Esophagus squamous epithelium (tissue), 5 donors: ENCODE measurements at places on chromosomes 7 and 10. TPM values are rescaled to one million over a fixed set of nuclear protein-coding genes. Genes with fewer than 3 reads are reported as not detected.

ZMIZ2 gene
- 18.1 TPM for total RNA-seq

CFAP69 gene
- 1.8 TPM for total RNA-seq

TUBAL3 gene
- total RNA-seq = not detected

INTS15 gene
- 21.9 TPM for total RNA-seq

CPA4 gene
- 5.3 TPM for total RNA-seq

GPRIN2 gene
- total RNA-seq = 7.6 TPM

TDRD1 gene
- total RNA-seq = not detected

TMEM106B gene
- 17.7 TPM for total RNA-seq

TEX36 gene
- total RNA-seq = not detected

DYNC1I1 gene
- 2.5 TPM for total RNA-seq

GIMAP2 gene
- 9.5 TPM for total RNA-seq

VSIR gene
- 34.1 TPM for total RNA-seq

GNAT3 gene
- not detected for total RNA-seq

CYP26A1 gene
- total RNA-seq = not detected

ANKRD26 gene
- total RNA-seq = 4.4 TPM

MYO1G gene
- 1.4 TPM for total RNA-seq

GRID1 gene
- total RNA-seq = 0.76 TPM

EXOSC1 gene
- 27.8 TPM for total RNA-seq

NUTM2E gene
- not detected for total RNA-seq

SORCS3 gene
- not detected for total RNA-seq

SPDYE2 gene
- not detected for total RNA-seq

SPDYE6 gene
- total RNA-seq = not detected

LRRC17 gene
- not detected for total RNA-seq

AKR1B15 gene
- 6.8 TPM for total RNA-seq

EGR2 gene
- total RNA-seq = 0.53 TPM

MNX1 gene
- not detected for total RNA-seq

C7orf33 gene
- not detected for total RNA-seq

LIPM gene
- total RNA-seq = not detected

PDSS1 gene
- 12.7 TPM for total RNA-seq

IFIT1 gene
- total RNA-seq = 0.61 TPM

NODAL gene
- total RNA-seq = not detected

CUZD1 gene
- total RNA-seq = 0.42 TPM

CCDC172 gene
- not detected for total RNA-seq

SUGCT gene
- total RNA-seq = 7.1 TPM

SPDYE8 gene
- total RNA-seq = not detected

CLDN4 gene
- total RNA-seq = 99.4 TPM

OGA gene
- 44.2 TPM for total RNA-seq

FAM107B gene
- 14.8 TPM for total RNA-seq
